ENCODE measurements at places on chromosomes 2 and 18. TPM values are rescaled to one million over a fixed set of nuclear protein-coding genes. Genes with fewer than 3 reads are reported as not detected.

Gene MRPL44
- 36.3 TPM for total RNA-seq

GRCh38 chr2:8606226-8606625 is 75.6 kb upstream of the ID2 start:
- no peak for DNase-seq

DNA sequence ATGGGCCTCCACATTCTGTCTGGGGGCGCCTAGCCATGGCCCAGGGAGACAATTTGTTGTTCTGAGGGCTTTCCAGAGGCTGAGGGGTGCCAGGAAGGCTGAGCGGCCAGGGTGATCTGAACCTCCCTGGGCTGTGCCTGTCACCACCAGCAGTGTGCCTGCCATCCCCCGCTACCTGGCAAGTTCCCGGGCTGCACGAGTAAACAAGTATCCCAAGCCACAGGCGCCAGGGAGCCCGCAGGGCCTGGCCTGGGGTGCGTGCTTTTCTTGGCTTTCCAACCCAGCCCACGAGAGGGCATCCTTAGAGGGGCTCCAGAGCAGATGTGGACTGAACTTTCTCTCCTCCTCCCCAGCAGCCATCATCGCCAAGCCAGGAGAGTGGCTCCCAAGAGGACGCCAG is 35.1 kb upstream of the B3GNT7 start:
- DNase-seq = no peak

GRCh38 chr2:37367310-37367709 is 22.9 kb downstream of the QPCT start:
- no peak for DNase-seq

Gene SNTG2
- total RNA-seq = 5.0 TPM

DNA sequence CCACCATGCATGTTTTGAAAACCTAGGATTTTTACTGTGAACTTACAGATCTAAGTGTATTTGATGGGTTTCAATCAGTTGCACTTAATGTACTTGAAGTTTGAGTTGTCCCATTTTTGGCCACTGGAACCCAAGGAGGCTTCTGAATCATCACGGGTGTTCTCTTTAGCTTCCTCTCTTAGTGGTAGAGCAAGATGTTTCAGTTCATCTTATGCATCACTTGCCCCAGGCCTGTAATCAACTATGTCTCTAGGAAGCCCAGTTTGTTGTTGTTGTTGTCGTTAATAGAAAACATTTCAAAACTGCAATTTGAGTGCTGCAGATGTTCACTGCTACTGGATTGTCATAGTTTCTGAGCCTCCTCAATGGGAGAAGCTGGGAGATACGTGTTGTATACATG is 97.0 kb downstream of the FHOD3 start:
- DNase-seq = no peak

- DNase-seq = no peak
Observed at GRCh38 chr2:241857041-241857541, 1.6 kb downstream of the PDCD1 start.

GRCh38 chr18:72993250-72993649 is 125.5 kb upstream of the NETO1 start:
- no peak for DNase-seq

GRCh38 chr2:56185582-56186046 is 1.8 kb downstream of the CCDC85A start:
- no peak for DNase-seq

GRCh38 chr2:43276962-43277391 is 50.6 kb upstream of the ZFP36L2 start:
- no peak for DNase-seq

GRCh38 chr2:32852856-32853255 is 93.9 kb upstream of the LTBP1 start:
- no peak for DNase-seq

Gene PDCL3
- 8.8 TPM for total RNA-seq

Gene MYL12A
- total RNA-seq = 401 TPM

DNA sequence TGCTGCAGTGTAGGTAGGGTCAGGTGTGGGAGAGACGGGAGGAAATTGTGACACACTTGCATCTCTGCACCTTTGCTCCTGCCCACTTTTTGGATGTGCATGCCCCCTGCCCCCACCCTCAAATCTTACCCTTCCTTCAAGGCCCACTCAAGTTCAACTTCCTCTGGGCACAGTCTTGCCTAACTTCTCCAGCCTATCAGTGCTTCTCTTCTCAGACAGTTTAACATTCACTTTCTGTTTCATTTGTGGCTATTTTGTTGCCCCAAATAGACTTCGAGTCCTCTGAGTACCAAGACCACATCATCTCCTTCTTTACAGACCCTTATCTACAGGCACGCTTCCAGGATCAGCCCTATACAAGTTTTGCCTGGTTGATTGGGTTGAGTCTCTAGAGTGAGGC is 2.7 kb downstream of the ST8SIA5 start:
- DNase-seq = no peak

DNA sequence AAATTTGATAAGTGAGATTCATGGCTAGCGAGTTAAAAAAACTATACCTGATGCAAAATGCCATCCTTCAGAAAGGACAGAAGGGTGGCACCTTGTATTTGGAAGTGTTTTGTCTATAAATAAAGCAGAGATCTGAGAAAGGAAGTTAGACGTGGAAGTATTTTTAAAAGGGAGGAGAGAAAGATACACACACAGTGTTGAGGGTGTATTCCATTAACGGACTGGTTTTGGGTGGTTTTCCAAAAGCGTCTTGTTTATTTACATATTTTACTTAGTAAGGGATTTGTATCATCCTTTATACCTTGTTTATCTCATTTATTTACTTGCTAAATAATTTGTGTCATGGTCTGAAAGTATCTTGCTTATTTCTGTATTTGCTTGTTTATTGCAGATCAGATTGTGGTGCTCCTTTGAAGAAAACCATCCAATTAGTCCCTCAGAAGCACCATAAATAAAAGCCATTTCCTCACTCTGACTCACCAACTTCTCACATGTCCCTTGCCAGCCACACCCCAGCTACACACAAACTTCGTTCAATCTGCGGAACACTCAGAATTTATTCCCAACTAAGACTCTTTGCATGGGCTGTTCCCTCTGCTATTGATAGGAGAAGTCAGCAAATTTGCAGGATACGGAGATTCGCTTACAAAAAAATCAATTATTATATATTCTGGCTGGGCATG is 90.8 kb downstream of the FAM124B start:
- no peak for DNase-seq

DNA sequence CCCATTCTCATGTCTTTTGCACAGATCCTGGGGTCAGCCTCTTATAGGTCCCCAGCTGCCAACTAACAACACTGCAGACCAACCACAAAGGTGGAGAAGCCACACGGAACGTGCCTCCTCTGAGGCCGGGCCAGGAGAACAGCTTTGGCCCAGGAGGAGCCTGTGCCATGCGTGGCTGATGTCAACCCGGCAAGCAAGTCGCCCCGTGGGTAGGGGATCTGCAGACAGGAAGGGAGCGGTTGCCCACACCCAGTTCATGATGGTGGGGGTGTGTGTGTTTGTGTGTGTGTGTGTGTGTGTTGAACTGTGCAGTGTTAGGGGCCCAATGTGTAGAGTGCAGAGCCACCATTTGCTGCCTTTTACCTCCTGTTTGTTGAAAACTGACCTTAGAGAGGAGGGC is 2.4 kb upstream of the CLEC4F start:
- DNase-seq = no peak

GRCh38 chr2:170292415-170292814 is 114.5 kb downstream of the MYO3B start:
- DNase-seq = no peak

DNA sequence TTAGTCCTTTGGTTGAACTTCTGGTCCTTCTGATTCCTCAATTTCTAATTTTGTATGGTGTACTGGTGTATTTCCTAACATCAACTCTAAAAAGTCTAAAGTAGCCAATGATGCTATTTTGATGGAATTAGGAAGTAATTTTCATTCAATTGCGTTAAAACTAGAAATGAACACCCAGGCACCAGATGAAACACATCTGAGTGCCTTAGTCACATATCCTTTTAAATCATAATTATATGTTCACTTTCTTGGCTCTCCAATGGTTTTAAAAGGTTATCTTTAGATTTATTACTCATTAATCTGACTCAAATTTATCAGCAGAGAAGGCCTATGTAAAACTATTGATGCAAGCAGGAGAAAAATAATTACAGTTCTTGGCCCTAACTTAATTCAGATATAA is 119.7 kb downstream of the GAREM1 start:
- DNase-seq = no peak

DNA sequence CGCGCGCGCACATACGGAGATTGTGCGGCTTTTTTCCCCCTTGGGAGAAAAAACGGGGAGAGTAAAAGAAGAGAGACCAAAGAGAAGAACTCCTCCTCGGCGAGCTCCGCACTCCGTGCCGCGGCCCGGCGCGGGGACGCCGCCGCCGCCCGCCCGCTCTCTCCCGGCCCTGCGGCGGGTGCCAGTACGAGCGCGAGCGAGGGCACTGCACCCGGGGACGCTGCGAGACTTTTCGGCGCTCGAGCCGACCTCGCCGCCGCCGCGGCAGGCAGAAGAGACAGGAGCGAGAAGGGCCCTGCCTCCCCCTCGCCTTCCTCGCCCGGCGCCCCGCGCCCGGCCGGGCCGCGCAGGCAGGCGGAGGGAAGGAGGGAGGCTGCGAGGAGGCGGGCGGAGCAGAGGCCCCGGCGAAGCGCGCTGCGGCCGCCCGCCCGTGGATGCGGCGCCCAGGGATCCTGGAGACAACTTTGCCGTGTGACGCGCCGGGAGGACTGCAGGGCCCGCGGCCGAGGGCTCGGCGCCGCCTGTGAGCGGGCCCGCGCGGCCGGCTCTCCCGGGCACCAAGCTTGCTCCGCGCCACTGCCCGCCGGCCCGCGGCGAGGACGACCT is 857 bp upstream of the INHBB start:
- no peak for DNase-seq

DNA sequence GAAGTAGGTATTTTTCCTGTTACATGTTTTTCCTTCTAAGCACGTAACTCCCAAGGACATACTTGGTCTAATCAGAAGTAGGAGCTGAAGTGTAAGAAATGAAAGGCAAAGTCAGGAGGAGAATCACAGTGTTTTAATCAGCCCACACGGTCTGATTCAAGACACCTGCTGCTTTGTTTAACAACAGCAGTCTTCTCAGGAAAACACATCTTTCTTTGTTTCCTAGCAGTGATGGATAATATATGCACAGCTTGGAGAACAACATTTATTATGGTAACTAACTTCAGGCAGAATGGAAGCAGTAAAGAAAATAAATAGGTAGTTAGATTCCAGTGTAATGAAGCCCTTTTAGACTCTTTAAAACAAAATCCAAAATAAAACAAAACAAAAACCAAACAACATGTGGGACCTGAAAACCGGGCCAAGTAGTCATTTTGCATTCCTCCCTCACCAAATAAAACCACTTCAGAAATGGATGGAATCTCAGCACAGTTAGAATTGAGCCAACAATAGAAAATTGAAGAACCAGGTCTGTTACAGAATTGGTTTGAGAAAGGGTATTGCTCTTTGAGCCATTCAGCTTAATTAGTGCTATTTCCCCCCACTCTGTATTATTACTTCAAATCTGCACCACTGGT is 61.1 kb upstream of the UGP2 start:
- DNase-seq = no peak

GRCh38 chr2:215626812-215627281 is 191.0 kb upstream of the FN1 start:
- DNase-seq = no peak

Gene INO80D
- total RNA-seq = 62.3 TPM

- no peak for DNase-seq
Observed at GRCh38 chr2:47403609-47404193, 745 bp downstream of the MSH2 start.

- DNase-seq = no peak
Observed at GRCh38 chr18:49238433-49239042, 221.9 kb downstream of the DYM start.
